ENCODE measurements at places on chromosomes 7 and 10.

GRCh38 chr7:127317447-127317961 lies 64.8 kb upstream of the GRM8 start:
- DNase-seq = peak; percentile 61

DNA sequence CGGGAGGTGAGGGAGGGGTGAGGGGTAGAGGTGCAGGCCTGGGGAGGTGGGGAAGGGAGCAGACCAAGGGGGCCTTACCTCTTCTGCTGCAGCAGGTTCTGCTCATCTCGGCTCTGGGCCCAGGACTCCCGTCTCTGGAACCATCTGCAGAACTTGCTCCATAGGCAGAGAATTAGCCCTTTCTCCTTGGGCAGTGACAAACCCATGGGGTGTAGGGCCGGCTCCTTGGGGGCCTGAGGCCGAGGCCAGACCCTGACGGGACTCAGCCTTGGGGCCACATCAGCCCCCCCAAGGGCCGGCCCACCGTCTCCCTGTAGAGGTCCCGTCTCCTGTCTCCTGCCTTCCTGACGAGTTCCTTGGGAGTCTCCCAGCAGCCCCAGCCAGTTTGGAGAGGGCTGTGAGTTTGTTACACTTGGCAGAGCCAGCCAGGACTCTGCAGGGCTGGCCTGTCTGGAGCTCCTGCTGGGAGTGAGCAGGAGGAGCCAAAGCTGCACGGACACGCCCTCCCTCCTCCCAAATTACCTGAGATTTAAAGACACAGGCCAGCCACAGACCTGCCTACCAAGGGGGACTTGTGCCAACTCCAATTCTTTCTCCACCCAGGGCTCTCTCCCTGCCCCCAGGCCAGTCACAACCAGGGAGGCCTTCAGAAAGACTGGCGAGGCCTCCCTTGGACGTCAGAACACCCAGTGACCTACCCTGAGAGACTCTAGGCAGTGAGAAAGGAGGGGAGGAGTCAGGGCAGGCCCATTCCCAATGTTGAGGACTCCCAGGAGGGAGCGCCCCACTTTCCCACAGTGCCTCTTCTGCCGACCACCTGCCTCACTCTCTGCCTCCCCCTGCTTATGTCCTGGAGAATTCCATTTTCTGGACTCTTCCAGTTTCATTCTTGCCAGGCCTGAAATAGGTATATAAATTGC lies at the start of gene TRPV6:
TSS of gene TRPV6 (minus strand) at position 435 of the 920 bp plus-strand sequence.
- DNase-seq = no peak

DNA sequence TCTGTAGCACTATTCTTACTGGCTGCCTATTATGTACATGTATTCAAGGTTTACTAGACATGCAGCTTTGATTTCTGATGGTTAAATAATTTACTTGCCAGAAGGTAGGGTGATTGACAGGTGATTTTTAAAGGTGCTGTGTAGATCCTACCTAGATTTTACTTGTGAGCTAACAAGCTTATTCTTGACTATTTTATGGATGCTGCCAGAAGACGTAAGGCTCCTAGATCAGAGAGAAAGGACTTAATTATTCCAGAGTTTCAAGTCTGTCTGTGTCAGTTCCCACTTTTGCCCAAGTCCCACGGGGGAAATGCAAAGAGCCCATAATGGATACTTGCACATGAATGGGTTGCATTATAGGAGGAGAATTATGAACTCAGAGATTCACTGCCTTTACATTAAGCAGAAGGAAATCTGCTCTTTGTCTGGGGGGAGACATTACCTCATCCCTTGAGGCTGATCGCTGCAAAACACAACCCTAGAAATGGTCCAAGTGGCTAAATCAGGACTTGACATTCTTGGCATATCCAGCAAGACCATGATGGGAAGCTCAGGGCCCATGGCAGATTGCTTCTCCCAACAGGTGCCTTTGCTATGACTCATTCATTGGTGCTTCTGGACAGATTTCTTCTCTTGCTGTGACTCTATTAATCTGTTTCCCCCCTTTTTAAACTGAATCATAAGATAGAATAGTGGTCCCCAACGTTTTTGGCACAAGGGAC lies 32.1 kb downstream of the GPR158 start:
- no peak for DNase-seq

DNA sequence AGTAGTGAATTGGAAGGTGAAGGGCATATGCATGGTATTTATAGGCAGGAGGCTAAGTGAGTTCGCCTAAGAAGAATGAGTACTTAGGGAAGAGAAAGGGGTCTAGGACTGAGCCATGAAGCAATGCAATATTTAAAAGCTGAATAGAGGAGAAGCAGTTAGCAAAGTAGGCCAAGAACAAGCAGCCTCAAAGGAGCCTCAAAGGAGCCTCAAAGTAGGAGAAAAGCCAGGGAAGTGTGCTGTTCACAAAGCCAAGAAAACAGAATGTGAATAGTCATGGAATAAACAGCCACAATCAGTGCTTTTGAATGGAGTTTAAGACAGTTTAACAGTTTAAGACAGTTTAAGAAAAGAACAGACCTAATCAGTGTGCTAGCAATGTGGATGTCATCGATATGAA lies 762.0 kb downstream of the SORCS1 start:
- no peak for DNase-seq

DNA sequence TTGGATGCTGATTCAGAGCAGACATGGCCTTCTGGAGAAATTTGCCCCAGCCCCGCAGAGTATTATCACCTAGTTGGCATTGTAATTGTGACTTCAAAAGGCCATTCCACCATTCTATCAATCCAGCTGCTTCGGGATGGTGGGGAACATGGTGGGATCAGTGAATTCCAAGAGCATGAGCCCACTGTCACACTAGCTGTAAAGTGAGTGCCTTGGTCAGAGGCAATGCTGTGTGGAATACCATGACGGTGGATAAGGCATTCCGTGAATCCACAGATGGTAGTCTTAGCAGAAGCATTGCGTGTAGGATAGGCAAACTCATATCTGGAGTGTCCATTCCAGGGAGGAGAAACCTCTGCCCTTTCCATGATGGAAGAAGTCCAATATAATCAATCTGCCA lies 13.3 kb upstream of the TMEM248 start:
- DNase-seq = no peak

DNA sequence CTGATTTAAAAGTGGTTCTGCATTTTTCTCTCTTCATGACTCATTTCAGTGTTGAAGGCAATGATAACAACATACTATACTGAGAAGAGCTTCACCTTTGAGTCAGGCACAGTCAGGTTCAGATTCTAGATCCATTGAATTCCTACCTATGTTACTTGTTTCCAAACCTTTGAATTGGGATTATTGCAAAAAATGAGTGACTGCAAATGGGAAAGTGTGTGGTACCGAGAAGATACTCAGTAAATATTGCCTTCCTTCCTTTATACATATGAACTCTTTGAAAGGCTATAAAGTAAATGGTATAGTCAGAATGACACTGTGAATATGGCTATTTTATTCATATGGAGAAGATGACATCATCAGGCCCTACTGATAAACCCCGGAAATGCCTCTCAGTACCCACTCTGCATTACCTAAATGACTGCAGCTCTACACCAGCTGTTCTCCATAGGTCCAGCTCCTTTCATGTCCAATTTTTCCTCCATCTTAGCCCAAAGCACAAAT lies 66.7 kb upstream of the FGL2 start:
- DNase-seq = peak; percentile 37

- no peak for DNase-seq
These were observed 282.1 kb downstream of the CXCL12 start for GRCh38 chr10:44102726-44103255.

GRCh38 chr10:32338262-32338661 lies 8.7 kb downstream of the EPC1 start:
- no peak for DNase-seq

GRCh38 chr7:125256446-125256845 lies 326.8 kb upstream of the POT1 start:
- DNase-seq = no peak

GRCh38 chr10:104327745-104328645 lies 10.3 kb downstream of the ITPRIP start:
- peak; percentile 89 for DNase-seq

DNA sequence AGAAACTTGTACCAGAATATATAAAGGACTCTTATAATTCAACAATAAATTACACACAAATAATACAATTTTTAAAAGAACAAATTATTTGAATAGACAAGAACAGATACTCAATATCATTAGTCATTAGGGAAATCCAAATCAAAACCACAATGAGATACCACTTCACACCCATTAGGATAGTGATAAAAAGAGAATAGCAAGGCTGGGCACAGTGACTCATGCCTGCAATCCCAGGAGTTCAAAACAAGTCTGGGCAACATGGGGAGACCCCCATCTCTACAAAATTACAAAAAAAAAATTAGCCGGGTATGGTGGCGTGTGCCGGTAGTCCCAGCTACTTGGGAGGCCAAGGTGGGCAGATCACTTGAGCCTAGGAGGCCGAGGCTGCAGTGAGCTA lies 52.2 kb upstream of the KCNIP2 start:
- no peak for DNase-seq

DNA sequence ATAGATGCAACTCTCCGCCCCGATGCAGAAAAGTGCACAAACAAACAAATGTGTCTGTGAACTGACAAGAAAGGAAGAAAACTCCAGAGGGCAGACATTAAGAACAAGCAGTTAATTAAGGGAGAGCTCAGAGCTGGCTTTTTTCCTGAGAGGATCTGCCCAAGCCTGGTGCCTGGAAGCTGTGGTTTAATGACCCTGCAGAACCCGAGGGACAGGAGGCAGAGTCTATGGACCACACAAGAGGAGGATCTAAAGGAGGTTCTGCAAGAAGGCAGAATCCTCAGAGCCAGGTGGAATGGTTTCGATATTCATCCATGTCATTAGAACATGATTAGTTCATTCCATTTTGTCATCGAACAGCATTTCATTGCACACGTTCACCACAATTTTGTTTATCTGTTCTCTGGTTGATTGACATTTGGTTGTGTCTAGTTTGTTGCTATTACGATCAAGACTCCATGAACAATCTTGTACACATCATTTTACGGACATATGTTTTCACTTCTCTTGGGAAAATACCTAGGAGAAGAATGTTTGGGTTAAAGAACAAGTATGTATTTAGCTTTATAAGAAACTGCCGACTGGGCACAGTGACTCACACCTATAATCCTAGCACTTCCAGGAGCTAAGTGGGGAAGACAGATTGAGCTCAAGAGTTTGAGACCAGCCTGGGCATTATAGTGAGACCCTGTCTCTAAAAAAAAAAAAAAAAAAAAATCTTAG lies 560.2 kb downstream of the CALN1 start:
- DNase-seq = no peak

- DNase-seq = no peak
These were observed 124.5 kb downstream of the LHPP start for GRCh38 chr10:124586142-124586541.

DNA sequence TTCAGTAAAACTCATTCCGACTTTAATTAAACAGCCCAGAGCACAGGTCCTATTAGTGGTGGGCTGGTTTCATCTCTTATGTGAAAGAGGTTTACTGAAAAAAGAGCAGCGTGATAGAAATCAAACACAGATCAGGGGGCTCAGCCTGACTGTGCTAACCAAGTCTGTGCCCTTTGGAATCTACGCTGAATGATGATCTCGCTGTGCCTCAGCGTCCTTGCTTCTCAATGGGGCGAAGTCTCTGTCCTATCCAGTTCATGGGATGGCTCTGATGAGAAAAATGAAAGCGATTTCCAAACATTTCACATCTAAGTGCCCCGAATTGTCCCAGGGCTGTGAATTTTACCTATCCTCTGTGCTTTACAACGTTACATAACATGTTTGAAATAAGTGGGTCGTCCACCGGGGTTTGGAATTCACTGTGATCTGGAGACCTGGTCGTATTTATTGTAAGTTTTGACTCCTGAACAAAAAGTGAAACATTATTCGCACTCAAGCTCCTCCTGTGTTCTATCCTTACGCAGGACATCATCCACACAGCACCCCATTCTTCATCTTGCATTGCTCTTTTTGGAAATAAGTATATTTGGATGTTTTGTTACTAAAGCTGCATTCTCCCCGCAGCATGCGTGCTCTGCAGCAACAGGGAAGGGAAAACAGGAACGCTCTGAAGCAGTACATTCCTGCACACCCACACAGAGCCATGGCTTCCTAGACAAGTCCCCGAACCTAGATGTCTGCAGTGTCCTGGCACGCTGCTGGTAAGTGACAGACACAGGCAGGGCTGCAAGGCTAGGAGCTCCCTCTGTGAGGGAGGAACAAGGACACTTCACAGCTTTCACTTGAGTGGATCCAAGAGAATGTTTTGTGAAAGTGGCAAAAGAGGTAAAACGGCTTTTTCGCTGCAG lies 83.5 kb downstream of the SLC37A3 start:
- DNase-seq = no peak

GRCh38 chr10:5812283-5813090 lies 747 bp downstream of the GDI2 start:
- no peak for DNase-seq

DNA sequence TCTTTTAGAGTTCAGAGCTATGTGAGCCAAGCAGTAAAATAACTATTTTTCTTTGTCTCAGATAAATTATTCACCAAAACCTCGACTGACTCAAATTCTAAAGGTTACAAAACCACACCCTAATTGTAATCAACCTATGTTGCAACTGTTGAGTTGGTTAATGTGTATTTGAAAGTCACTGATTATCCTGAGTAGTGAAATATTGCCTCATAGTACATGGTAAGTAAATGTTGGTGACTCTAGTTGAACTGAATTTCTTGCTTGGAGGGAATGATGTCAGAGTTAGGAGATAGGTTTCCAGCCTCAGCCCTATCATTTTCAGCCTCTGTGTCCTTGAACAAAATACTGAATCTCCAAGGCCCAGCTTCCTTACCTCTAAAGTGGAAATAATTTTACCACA lies 3.0 kb upstream of the CYP2C18 start:
- DNase-seq = peak; percentile 9

GRCh38 chr10:128043259-128044045 lies 82.8 kb downstream of the MKI67 start:
- no peak for DNase-seq

DNA sequence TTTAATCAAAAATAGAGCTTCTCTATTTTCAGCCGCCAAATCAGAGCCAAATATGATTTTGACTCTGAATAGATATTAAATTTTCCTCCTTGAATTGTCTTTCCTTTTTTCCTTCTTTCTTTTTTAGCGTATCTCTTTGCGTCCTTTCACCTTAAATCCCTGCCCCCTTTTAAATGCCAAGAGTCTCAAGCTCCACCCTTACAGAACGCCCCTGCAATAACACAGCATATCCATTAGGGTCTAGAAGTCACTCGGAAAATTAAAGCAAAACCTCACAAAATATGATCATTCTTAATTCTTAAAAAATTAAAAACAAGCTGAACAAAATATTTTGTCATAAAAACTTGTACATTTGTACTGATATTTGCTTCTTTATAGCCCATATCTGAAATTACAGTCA lies 51.3 kb upstream of the GRM8 start:
- DNase-seq = no peak

- no peak for DNase-seq
These were observed 142.8 kb downstream of the HIBADH start for GRCh38 chr7:27519793-27520469.

GRCh38 chr7:142802301-142802700 lies 31.5 kb downstream of the PRSS2 start:
- DNase-seq = no peak

- no peak for DNase-seq
These were observed 238.9 kb downstream of the ARHGAP21 start for GRCh38 chr10:24484771-24485170.

DNA sequence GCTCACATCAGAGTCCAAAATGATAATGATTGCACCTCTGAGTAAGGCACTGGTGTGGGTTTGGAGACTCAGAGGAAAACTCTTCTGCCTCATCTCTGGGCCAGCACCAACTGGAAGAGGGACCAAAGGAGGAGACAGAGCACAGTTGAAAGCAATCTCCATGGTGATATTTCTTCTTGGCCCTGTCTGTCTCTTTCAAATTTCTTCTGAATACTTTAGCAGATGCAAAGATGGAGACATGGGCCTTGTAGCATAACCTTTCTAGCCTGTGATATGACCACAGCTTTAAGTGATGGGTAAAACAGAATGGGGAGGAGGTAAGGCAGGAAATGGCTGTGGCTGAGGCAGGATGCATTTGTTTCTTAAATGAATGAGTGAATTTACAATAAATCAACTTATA lies 12.2 kb upstream of the GIMAP7 start:
- no peak for DNase-seq

Data from iris pigment epithelial cell (primary cell).